NCI-H510A treated with DMSO at 0.1 percent for 48 hours (cell line): ENCODE measurements at places on chromosomes 12 and 14.

DNA sequence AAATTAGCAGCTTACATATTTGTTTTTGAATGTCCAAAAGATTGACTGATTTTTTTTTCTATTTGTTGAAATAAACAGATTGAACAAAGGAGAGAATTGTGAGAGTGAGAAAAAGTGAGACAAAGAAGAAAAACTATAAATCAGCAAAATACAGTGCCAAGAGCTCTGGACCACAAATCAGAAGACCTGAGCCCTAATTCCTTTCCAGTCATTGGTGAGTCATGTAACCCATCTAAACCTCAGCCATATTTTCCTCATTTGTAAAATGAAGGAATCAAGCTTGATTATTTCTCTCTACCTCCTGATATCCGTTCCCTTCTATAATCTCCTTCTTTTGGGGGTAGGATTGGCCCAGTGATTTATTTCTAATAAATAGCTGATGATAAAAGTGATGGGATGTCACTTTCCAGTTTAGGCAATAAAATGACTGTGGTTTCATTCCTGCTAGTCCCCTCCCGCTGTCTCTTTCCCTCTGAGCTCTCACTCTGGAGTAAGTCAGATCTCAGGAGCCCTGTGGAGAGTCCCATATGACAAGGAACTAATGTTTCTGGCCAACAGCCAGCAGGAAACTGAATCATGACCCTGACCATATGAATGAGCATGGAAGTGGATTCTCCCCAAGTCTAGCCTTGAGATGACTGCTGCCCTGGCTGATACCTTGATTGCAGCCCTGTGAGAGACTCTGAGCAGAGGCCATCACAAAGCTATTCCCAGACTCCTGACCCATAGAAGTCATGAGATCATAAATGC is 218.9 kb downstream of the ACSS3 start:
- DNase-seq = peak; percentile 12

- DNase-seq = no peak
Measured at GRCh38 chr12:119047641-119048040, 66.3 kb downstream of the SRRM4 start.

GRCh38 chr12:12460935-12461922 is 101.4 kb downstream of the DUSP16 start:
- peak; percentile 50 for DNase-seq

DNA sequence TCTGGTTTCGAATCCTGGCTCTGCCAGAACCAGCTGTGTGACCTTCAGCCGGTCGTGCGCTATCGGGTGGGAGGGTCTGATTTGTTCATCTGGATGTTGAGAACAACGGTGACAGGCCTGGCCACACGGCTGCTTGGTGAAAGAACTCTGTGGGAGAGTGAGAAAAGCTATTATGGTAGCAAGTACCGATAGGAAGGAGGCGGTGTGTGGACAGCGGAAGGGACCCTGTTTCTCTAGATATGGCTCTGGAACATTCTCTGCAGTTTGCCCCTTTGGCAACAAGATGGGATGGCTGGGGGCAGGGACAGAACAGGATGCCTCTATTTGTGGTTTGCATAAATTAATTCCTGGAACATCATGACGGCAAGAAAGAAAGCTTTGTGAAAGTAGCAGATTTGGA is 347.3 kb downstream of the AACS start:
- no peak for DNase-seq

DNA sequence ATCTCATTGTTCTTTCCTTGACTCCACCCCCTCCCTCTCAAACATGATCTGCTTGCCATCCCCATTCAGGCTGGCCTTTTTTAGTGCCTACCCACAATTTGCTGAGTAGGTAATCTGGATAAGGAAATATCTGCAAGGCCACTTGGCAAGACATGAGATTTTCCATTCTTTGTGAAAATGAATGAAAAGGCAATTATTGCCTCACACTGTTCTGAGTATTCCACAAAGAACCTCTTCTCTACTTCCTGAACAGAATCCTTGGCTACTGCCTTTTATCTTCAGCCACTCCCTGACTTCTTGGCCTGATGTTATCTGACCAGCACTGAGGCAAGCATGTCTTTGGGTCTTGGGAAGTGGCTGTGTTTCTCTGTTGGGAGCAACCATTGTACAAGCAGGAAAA is 263.2 kb upstream of the ATP2B1 start:
- no peak for DNase-seq

DNA sequence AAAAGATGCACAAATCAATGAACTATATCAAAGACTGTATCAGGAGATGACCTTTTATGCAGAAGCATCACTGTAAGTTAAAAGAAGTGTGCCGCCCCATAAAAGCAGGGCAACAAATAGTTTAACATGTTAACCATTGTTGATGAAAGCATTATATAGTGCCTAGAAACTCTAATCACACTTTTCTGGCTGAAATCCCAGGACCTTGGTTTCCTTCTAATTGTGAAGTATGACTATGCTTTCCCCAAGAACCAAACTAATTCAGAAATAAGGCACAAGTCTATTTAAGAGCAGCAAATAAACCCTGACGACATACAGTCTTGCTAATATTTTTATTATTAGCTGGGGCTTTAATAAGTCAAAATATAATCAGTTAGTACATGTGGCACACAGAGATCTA is 21.7 kb downstream of the RACGAP1 start:
- DNase-seq = no peak
